Fibroblast of gingiva (primary cell): ENCODE measurements at places on chromosomes 4 and X.

DNA sequence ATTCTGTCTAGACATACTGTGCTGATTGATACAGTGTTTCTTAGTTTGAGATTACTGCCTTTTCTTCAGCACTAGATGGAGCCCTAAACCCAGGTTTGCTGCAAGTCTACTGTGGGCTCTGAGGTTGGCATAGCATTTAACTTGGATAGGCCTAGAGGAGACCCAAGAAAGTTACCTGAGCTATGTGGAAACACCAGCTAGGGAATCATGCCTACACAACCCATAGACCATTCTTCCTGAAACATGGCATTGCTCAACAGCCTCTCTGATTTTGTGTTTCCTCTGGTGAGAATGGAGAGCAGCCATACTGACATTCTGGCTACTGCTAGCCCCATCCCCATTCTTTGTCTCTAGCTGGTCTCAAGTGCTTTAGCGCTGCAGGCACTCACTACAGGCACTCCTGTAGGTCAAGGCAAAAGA lies 287.7 kb upstream of the PCDH18 start:
- DNase-seq: peak; percentile 48

DNA sequence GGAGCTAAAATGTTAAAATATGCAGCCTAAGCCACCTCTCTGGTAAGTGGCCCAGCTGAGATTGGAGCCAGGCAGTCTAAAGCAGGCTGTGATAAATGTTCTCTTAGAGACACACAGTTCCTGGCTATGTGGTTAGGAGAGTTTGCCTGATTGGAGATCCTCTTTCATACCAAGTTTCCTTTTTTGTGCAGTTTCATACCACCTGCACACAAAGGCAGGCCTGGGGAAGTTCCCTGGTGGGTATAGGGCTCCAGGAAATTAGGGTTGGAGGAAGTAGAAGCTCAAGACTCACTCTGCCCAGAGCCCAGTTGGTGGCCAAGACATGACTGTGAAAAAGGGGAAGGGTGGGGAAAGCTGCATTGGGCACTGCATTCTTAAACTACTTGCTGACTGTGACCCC lies 16.9 kb downstream of the CYBB start:
- no peak for DNase-seq

DNA sequence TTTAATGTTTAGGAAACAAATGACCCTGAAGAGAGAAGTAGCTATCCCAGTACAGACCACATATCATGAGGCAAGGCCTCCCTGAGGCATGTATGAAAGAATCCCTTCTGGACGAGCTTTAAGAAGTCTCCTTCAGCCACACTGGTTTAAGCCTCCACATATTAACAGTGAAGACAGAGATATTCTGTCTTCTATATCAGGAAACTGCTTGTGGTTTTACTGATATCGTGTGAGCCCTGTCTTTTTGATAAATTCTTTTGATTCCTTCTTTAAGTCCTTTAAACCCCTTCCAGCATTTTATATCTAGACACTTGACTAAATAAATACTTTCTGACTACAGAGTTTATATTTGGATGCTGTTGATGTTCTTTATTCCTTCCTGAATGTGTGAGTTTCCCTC lies 45.9 kb upstream of the GPC4 start:
- DNase-seq: no peak

GRCh38 chrX:148380650-148381561 lies 119.5 kb upstream of the AFF2 start:
- DNase-seq: no peak

DNA sequence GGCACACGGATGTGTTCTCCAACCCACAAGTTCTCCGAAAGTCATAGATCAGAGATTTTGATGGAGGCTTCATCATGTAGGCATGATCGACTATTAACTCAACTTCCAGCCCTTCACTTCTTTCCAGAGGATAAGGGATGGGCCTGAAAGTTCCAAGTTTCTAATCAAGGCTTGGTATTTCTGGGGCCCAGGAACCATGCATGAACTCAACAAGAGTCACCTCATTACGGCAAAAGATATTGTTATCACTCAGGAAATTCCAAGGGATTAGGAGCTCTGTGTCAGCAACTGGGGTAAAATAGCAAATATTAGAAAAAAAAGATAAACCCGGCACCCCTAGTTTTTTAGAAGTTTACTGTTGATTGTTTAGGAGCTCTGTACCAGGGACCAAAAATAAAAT lies 240.1 kb upstream of the PPP1R2C start:
- DNase-seq: no peak

GRCh38 chr4:63764400-63764799 lies 644.9 kb downstream of the TECRL start:
- DNase-seq: no peak

DNA sequence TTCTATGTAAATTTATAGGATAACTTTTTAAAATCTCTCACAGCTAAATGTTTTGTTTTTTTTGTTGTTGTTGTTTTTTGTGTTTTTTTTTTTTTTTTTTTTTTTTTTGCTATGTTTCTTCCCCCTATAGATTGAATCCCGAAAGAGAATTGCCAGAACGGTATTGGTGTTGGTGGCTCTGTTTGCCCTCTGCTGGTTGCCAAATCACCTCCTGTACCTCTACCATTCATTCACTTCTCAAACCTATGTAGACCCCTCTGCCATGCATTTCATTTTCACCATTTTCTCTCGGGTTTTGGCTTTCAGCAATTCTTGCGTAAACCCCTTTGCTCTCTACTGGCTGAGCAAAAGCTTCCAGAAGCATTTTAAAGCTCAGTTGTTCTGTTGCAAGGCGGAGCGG lies 4.1 kb downstream of the BRS3 start:
- no peak for DNase-seq

DNA sequence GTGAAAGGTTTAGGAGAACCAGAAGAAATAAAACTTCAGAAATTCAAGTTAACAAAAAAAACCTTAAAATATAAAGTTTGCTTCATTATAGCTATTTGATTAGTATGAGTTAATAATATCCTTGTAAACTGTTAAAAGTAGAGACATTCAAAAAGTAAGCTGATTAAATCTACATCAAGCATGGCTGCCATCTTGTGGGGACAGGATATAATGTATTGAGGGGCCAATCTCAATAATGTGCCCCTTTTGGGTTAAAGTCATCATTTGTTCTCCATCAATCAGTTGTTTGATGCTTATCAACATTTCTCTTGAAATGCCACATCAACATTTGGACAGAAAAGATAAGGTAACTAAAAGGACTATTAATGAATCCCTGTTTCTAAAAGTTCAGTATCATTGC lies 4.6 kb upstream of the GRID2 start:
- no peak for DNase-seq

GRCh38 chr4:112253382-112254000 lies 21.9 kb downstream of the AP1AR start:
- DNase-seq: no peak

DNA sequence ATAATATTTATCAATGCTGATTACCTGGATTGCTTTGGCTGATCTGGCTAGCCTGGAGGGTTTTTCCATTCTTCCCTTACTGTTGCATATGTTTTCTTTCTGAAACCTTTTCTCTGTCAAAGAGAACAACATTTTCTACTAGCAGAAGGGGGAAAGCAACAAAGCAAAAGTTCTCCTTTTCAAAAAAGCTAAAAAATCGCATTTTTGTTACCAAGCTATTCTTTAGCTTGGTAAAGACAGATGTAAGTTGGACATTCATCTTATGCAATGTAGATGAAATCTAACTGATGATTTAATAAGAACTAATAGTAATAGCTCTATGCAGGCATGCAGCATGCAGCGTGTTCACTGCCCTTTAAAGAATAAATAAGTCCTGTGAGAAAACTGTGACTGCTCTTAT lies at the start of gene GRXCR1:
GRXCR1 (plus strand) TSS at position 301 of the 400 bp plus-strand sequence. CDS start 554 bp downstream, outside the sequence.
- DNase-seq: no peak

DNA sequence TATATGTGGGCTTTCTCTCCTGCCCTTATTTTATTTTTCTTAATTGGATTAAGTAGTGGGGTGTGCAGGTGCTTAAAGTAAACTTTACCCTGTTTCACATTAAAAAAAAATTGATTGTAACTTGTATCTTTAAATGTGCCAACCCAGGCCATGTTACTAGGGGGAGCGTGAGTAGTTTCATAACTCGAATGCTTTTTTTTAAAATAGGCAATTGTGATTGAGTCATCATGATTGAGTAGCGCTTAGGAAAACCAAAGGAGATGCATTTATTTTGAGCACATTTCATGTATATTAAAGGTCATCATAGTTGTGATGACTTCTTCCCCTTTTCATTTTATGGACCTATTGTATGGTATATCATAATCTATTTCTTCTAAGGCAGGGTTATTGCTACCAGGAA lies 32.2 kb downstream of the GPAT3 start:
- DNase-seq: no peak

- peak; percentile 68 for DNase-seq
These were observed 25.3 kb downstream of the ARHGAP24 start for GRCh38 chr4:85500110-85500867.

DNA sequence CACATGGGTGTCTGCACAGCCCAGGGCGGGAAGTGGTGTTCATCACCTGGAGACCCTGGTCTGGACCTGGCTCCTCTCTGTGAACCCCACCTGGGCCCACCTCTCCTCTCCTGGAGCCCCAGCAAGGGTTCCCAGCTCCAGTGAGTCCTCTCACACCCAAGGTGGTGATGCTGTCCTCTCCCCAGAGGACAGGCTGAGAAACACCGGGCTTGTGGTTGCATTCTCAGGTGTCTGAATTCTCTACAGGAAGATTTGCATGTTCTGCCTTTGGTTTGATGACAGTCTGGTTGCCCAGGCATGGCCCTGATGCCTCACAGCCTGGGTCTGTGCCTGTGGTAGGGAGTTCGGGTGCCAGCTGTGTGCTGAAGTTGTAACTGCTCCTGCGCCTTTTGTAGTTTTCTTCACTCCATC lies 3.8 kb downstream of the MAEA start:
- DNase-seq: no peak

DNA sequence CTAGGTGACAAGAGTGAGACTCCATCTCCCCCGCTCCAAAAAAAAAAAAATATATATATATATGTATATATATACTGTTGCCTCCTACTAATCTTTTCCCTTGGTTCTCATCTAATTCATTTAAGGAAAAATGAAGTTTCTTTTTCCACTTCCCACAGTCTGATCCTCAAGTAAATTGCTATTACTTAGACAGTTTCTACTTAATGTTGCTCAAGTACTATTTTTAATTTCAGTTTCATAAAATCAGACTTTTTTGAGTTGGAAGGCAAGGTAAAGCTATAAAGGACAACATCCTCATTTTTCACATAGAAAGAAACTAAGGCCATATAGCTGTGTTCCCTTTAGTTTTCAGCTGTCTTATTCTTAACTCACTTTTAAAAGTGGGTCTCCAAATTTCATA lies 5.8 kb downstream of the RXFP1 start:
- no peak for DNase-seq

DNA sequence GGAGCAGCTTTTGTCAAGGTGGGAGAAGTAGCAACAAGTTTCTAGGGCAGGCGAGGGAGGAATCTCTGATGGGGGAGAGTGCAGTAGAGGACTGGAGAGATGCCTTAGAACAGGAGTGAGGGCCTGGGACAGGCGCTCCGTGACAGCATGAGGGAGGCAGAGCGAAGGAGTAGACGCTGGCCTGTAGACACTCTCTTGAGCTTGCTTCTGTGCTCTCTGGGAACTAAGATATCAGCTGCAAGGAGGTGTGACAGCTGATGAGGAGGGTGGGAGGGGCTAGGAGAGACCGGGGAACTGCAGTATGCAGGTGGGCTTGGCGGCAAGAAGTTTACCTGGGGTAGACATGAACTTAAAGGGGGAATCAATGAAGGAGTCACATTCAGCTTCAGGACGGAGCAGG lies 35.7 kb downstream of the MECP2 start:
- no peak for DNase-seq

- DNase-seq: no peak
These were observed 353 bp downstream of the NSD2 start for GRCh38 chr4:1871471-1872021.

DNA sequence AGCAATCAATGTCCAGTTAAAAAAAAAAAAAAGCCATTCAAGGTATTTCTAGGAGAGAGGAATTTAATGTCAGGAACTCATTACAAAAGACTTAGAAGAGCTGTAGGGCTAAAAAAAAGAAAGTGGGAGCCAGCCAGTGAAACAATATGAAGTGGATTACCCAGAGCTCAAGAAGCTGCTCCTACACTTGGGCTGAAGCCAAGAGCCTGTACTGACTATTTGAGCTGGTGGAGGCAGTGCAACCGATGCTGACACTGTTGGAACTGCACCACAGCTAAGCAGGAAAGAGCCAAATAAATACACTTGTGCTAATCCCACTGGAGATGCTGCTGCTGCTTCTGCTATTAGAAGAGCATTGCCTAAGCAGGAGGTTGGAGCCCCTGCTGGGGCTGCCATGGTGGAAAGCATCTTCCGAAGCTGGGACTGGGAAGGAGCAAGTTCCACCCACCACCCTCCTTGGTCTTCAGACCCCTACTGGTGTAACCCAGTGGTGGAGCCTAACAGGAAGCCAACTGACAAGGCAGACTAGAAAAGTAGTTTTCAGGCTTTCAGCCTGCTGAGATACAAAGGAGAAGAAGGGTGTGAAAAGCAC lies 65.4 kb downstream of the CXXC4 start:
- DNase-seq: no peak

GRCh38 chrX:70012756-70013155 lies 37.0 kb downstream of the AWAT2 start:
- DNase-seq: no peak

DNA sequence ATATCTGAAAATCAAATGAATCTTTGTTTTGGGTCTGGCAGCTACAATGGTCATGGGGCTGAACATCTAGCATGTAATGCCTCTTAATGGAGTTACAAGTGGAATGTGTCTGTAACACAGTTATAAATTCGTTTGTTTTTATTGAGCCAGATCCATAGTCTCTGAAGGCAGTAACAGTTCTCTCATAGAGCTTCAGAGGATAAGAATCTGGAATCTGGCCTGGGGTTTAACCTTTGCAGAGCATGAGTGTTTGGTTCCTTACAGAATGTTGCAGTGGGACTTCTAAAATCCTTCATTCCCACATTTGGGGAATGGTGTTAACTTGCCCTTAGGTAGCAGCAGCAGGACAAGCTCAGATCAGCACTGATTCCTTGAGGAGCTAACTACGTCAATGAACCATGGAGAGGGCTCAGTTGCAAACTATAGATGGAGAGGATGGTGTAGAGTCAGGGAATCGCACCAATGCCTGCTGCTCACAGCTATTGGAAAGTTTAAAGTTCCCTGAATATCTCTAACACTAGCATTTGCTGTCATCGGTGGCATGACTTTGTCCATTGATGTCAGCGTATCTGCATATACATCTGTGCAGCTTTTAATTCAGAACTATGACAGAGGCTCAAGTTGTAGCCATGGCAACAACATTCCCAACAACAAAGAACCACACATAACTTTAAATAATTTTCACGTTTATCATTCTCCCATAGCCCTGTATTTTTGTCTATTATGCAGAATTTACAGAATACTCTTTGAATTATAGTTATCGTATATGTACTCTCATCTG lies 72.2 kb downstream of the RASGEF1B start:
- DNase-seq: no peak

GRCh38 chr4:74692972-74693371 lies 101.4 kb downstream of the BTC start:
- DNase-seq: no peak

- DNase-seq: peak; percentile 58
These were observed 963 bp upstream of the USO1 start for GRCh38 chr4:75723163-75724065.
